ENCODE measurements at places on chromosomes 7 and 10. TPM values are rescaled to one million over a fixed set of nuclear protein-coding genes. Genes with fewer than 3 reads are reported as not detected.

PRR15 gene
- total RNA-seq: not detected

CCL24 gene
- total RNA-seq: not detected

FBXL13 gene
- 5.3 TPM for total RNA-seq

SRRM3 gene
- 3.1 TPM for total RNA-seq

COBL gene
- 5.3 TPM for total RNA-seq

IGFBP3 gene
- total RNA-seq: 734 TPM

EIF5AL1 gene
- 0.48 TPM for total RNA-seq

UNCX gene
- not detected for total RNA-seq

NUPR2 gene
- not detected for total RNA-seq

CFAP46 gene
- total RNA-seq: 0.48 TPM

EPHA1 gene
- 0.48 TPM for total RNA-seq

FGF8 gene
- total RNA-seq: 3.4 TPM

ZNF425 gene
- 5.1 TPM for total RNA-seq

GRCh38 chr10:102268375-102268888 lies 23.1 kb downstream of the GBF1 start:
- no peak for DNase-seq

- DNase-seq: no peak
Measured at GRCh38 chr10:28137907-28138880, 139.3 kb upstream of the ODAD2 start.

DNA sequence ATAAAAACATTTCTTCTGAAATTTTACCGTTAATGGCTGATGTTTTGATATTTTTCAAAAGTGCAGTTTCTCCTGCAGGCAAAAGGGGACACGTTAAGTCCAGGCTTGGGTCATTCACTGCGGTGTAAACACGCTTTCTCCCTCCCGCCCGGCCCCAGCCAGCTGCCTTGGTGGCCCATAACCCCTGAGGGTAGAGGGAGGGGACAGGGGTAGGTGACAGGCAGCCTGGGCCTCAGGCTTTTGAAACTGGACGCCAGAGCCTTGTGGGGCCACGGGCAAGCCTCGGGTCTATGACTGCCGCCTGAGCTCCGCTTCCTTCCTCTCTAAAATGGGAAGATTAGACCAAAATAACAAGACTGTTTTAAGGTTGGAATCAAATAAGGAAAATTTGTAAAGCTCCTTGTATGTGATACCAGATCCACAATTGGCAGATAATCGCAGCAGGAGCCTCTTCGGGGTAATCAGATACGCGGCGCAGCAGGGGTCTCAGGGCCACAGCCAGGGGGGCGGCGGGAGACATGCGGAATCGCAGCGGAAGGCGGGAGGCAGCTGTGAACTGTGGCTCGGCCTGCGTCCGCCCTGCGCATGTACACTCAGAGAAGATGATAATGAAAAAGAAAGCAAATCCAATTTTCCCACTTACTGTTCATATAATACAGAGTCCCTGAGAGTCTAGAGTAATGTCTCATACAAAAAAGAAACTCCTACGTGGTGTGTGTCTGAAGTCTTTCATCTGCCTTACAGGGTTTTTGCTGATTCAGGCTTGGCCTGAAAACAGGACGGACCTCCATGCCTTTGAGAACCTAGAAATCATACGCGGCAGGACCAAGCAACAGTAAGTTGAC lies 138.3 kb downstream of the EGFR start:
- DNase-seq: peak; percentile 82

DNA sequence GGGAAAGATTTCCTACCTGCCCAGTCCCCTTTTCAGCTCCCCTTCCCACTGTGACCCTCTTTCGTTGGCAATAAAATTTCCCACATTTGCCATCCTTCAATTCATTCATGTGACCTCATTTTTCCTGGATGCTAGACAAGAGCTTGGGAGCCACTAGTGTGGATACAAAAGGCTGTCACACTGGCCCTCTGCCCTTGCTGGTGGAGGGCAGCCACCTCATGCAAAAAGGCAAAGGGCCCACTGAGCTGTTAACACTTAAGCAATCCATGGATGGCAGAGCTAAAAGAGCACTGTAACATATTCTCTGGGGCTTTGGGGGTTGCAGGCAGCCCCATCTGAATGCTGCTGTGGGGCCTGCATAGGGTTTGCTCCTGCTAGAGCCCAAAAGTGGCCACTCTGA lies 315.1 kb downstream of the NEBL start:
- no peak for DNase-seq

GRCh38 chr10:93501650-93502049 lies 5.2 kb downstream of the CEP55 start:
- DNase-seq: no peak

- DNase-seq: no peak
Measured at GRCh38 chr7:91999631-92000565, 59.2 kb downstream of the AKAP9 start.

GRCh38 chr7:24786306-24786705 lies 29.0 kb upstream of the GSDME start:
- DNase-seq: no peak

- DNase-seq: no peak
Measured at GRCh38 chr10:62538606-62539005, 164.4 kb downstream of the ZNF365 start.

- DNase-seq: no peak
Measured at GRCh38 chr7:2507208-2507916, 12.2 kb upstream of the LFNG start.

GRCh38 chr10:89182894-89183293 lies 24.2 kb downstream of the CH25H start:
- no peak for DNase-seq

- DNase-seq: no peak
Measured at GRCh38 chr7:114718861-114719260, 203.0 kb upstream of the MDFIC start.

- DNase-seq: no peak
Measured at GRCh38 chr7:33477719-33478480, 348.5 kb downstream of the BBS9 start.

DNA sequence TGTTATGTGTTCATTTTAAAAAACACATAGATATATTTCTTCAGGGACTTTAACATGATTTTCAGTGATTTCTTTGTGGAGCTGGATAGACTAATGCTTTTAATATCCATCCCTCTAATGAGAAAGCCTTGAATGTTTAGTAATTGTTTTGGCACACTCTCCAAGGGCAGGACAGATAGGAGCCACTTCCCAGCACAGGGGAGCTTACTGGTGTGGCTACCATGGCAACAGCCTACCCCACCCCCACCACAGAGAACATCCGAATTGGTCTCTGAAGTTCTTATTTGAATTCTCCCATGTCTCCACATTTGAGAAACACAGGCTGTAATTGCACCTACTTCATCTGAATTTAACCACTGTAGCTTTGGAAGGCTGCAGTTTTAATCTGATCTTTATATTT lies 87.7 kb downstream of the PRKG1 start:
- DNase-seq: peak; percentile 1

DNA sequence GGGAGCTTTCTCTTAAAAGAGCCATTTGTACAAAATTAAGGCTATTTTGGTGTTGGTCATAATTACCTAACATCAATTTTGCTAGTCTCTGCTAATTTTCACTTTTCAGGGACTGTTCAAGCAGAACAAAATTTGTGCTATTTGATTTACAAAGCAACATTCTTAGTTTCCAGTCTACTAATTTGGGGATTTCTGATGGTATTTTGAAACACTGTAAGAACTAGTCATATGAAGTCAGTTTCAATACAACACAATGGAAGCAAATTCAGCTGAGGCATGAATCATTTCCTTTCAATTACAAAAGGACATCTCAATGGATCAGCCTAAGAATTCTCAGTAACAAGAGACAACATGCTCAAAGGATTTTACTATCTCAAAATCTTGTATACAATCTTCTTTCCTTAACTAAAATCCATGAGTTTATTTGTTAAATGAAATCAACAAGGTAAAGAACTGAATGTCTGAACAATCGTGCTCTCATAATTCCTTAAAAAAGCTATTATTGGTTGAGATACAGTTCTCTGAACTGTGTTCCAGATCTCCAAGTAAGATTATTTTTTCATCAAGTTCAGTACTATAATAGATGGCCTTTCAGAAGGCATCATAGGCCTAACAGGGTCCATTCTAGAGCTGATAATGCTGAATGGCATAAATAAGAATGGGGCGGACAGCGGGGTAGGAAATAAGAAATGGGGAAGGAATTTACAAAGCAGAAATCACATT lies 144.6 kb downstream of the NRCAM start:
- DNase-seq: no peak

DNA sequence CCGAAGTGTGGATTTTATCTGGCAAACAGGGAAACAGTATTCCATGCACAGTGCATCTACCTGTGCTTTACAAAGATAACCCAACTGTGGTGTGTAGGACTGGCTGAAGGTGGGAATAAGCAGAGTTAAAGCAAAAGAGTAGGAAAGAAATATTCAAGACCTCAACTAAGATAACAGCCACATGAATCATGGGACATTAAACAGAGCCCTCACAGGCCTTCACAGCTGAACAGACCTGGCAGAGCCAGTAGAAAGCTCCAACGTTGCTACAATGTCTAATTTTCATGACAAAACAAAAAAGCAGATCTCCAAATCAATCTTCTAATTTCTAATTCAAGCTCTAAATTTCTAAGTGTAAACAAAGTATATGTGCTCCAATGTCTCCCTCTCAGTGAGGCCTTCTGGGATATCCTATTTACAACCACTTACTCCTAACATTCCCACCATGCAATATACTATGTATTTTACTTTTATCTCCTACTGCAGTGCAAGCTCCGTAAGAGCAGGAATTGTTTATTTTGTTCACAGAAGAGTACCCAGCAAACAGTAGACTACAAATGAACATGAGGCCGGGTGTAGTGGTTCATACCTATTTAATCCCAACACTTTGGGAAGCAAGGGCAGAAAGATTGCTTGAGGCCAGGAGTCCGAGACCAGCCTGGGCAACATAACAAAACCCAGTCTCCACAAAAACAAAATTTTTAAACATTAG lies 63.5 kb downstream of the UBE2H start:
- DNase-seq: peak; percentile 33

DNA sequence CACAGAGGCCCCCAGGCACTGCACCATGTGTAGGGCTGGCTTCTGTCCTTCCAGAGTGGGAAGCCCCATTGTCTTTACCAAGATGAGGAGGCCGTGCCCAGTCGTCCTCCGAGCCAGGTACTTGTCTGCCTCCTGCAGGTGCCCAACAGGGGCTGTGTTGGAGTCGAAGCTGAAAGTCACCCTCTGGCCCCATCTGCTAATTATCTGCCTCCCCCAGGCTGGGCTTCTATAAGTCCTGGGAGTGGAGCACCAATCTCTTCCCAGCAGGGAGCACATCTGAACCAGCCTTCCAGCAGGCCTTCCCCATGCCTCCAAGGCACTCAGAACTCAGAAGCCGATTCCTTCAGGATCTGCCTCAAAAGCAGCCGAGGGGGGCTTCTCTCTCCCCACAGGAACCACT lies 11.6 kb upstream of the CHST15 start:
- DNase-seq: no peak

- no peak for DNase-seq
Measured at GRCh38 chr7:31066516-31067130, 14.5 kb downstream of the ADCYAP1R1 start.

GRCh38 chr7:2517678-2518507 lies 1.7 kb upstream of the LFNG start:
- DNase-seq: no peak

DNA sequence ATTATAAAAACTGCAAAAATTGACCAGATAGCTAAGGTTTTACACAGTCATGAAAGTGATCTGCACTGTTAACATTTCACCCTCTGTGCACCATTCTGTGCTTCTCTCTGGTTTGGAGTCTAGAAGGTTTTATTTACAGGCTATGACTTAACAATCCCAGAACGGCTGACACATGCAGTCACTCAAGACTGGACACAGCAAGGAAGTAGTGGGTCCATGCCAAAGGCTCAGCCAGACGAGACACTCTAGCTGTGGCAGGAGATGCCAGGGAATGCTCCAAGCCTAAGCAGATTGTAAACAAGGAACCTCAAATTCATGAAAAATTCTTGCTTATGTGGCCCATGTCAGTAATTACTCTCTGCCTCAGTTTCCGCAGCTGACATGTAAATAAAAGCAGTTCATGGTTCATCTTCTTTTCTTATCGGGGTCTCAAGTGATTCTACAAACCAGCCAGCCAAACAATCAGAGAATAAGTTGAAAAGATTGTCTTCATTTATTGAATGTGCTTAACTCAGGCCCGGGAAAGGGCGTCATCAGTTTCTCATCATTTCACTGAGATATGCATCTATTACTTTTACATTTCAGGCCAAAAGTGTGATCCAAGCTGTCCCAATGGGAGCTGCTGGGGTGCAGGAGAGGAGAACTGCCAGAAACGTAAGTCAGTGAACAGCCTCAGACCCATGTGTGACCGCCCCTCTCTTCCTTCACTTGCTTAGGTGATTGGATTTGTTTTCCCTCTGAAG lies 132.1 kb downstream of the EGFR start:
- DNase-seq: no peak

- no peak for DNase-seq
Measured at GRCh38 chr7:114789161-114789560, 132.7 kb upstream of the MDFIC start.

DNA sequence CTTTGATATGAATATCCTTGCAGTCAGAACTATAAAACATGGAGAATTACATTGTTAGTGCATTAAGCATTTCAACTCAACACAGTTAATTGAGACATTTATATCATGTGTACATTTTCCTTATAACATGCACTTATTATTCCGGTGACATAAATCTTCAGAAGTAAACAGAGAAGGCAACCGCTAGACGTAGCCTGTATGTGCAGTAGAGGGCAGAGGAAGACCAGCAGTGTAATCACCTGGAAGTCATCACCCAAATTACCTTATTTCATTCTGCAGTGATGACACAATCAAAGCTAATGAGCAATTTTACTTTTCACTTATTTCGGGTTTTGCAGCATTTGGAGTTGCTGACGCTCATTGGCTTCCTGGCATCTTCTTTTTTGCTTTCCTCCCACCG lies 394.6 kb downstream of the SDK1 start:
- no peak for DNase-seq

GRCh38 chr7:37930226-37930948 lies 9.9 kb downstream of the EPDR1 start:
- DNase-seq: no peak

GRCh38 chr7:86647385-86648094 lies 3.8 kb downstream of the GRM3 start:
- DNase-seq: no peak

Measured in umbilical cord (tissue), 2 donors.